ENCODE measurements at places on chromosomes 4 and X.

DNA sequence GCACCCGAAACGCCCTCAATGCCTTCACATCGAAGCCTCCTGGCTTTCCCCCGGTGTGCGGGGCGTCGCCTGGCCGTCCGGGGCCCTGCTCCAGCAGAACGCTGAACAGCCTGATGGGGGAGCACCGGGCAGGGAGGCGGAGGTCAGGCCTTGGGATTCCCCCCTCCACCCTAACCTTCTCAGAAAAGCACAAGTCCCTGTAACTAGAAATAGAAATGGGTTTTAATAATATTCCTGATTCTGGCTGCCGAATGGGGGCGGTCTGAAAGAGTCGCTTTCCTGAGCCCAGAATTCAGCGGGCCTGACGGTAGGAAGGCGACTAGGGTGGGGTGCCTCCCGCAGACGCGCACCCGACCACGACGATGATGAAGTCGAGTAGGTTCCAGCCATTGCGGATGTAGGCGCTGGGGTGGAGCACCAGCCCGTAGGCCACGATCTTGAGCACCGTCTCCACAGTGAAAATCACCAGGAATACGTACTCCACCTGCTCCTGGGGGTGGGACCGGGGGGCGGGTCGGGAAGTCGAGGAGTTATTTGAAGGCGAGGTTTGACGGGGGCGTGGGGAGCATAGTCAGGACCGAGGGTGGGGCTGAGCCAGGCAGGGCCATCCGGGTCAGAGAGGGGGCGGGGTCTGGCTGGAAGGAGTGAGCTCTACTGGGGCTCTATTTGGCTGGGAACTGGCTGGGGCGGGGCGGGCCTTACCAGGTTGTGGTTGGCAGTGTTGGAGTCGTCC is 2.5 kb downstream of the CACNA1F start:
- no peak for DNase-seq

GRCh38 chrX:3504916-3505315 is 158.5 kb upstream of the MXRA5 start:
- no peak for DNase-seq

DNA sequence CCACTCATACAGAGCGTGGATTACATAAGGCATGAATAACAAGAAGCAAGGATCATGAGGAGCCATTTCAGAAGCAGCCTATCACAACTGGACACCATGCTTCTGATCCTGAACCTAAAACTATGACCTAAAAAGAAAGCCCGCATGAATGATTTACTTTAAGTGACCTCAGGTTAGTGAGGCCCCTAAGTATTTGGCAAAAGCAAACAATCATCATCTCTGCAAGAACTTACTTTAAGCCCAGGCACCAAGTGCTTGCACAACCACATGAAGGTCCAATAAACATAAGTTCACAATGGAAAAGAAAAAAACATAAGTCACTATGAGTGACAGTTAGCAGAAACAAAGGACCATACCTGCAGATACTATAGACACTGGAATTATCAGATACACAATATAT is 7.9 kb upstream of the MBTPS2 start:
- DNase-seq: no peak

- no peak for DNase-seq
Measured at GRCh38 chrX:155645180-155645579, 32.4 kb upstream of the TMLHE start.

DNA sequence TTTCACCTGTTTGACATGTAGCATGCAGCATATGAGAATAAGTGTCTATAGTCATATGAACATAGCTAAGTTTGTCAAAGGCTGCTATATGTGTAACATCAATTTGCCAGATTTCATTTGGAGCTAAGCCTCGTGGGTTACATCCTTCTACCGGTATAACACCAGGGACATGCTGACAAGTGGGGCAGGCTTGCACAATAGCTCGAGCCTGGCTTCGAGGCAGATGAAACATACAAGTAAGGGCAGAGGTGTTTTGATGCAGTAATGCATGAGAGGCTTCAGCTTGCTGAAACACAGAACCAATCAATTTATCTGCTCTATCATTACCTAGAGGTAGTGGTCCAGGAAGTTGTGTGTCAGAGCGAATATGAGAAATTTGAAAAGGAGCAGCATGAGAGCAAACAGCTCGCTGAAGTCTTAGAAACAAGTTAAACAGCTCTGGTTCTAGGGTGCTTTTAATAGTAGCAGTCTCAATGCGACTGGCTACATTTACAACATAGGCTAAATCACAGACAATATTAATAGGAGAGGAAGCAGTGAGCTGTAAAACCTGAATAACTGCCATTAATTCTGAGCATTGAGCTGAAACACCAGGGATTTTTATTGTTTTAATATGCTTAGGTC is 14.9 kb upstream of the UGDH start:
- DNase-seq: no peak

DNA sequence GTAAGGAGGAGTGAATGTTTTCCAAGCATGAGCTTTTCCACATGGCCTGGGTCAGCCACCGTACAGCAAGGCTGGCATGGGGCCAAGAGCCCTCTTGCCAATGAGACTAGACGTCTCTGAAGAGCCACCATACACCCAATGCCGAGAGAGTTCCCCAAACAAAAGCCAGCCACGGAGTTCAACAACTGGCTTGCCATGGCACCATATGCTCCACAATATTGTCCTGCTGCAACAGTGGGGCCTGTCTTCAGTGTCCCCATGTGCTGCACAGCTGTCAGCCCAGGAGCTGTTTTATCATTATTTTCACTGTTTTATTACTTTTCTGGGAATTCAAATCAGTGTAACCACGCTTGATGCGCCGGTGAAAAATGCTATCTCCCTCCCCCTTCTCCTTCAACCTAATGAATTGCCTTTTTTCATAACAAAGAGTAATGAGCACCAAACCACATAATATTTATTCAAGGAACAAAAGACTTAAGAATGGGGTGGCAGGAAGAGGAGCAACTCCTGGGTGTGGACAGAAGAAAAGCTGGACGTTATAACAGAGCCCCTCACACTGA is 18.4 kb downstream of the MAML3 start:
- DNase-seq: no peak

GRCh38 chr4:17765514-17766286 is 15.7 kb downstream of the FAM184B start:
- DNase-seq: no peak

DNA sequence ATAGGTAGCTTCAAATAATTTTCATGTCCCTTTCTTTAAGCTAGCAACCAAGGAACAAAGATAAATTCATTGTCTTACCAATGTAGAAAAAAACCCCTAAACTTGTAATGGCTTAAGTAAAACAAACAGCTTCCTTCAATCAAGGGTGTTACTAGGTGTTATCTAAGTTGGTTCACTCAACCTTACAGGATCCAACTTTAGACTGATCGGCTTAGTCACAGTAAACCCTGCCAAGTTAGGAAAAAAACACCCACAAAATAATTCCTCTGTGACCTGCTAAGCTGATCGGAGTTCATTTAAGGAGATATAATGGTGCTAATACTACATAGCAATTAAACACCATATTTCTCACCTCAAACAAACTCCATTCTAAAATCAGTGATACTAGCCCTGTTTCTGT is 10.1 kb downstream of the AIFM1 start:
- no peak for DNase-seq

GRCh38 chrX:45198301-45198700 is 2.4 kb downstream of the DIPK2B start:
- no peak for DNase-seq

GRCh38 chr4:118350961-118351360 is 1.8 kb downstream of the PRSS12 start:
- DNase-seq: no peak

DNA sequence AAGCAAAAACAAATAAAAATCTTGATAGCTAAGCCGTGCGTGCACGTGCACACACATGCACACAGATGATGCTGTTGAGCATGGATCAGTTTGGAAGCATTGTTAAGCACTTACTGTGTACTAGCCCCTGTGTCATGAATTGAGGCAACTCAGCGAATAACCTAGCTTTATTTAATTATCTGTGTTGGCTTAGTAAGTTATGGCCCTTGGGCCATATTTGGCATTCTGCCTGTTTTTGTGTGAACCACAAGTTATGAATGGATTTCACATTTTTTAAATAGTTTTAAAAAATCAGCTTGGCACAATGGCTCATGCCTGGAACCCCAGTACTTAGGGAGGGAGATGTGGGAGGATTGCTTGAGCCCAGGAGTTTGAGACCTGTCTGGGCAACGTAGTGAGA is 113.6 kb upstream of the CBLL2 start:
- no peak for DNase-seq

DNA sequence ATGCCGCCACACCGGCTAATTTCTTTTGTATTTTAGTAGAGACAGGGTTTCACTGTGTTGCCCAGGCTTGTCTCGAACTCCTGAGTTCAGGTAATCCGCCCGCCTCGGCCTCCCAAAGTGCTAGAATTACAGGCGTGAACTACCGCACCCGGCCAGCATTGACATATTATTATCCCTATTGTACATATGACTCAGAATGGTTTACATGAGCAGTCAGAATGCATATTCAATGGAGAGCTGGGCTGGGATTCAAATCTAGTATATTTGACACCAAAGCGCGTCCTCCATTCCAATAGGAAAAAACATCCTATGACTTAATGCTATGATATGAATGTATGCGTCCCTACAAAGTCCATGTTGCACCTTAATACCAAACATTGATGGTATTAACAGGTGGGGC is 281.4 kb downstream of the CAMK2D start:
- no peak for DNase-seq

DNA sequence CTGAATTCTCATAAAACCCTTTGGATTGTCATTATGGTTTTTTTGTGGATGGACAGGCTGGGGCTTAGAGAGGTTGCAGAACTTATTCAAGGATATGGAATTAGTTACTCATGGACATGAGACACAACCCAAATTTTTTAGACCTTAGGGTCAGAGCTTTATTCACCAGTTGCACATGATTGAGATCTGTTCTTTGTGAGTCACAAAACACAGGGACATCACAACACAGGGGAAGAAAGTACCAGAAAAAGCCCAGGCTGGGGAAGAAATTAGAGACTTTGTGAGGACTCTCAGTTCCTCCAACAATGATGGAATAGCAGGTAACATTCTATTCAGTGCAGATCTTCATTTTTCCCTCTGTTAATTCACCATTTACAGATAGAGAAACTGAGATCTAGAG is 602.4 kb upstream of the CPEB2 start:
- DNase-seq: no peak

GRCh38 chr4:125123570-125124109 is 191.1 kb upstream of the FAT4 start:
- no peak for DNase-seq

GRCh38 chrX:30577362-30577991 is at the start of gene TASL:
TSS of gene TASL (minus strand) at chrX:30577766. CDS start at chrX:30560355, 17,411 bp downstream.
- DNase-seq: no peak

DNA sequence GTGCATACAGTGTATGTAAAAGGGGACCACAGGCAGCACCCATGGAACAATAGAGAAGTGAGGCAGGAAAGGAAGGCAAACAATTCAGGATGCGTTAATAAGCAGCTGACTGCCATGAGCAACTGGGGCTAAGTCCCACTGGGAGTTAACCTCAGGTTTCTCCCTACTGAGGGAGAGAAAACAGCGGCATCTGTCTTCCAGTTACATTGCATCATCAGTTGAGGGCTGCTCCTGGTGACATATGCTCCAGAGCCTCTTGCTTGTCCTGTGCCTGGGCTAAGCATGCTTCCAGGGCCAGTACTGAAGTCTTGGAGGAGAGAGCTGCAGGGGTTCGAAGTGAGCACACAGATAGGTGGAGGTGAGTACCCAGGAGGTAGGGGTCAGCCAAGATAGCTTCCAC is 24.3 kb downstream of the RAI2 start:
- DNase-seq: no peak

DNA sequence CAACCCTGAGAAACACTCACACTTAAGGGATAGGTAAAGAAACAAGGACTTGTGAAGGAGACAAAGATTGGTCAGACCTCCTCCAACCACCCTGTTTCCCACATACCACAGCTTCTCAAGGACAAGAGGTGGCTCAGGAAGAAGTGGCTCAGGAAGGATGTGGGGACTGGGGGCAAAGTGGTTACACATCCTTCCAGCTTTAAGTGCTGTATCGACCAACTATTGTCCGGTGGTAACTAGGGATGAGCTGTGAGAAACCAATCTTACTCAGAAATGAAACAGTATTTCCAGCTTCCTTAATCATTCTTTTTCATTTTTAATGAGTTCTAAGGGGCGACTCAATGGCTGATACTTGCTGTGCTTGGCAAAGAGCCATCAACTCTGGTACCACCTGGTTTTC is 8.5 kb upstream of the LHFPL1 start:
- DNase-seq: no peak

GRCh38 chr4:48071191-48071590 is 54.6 kb downstream of the NIPAL1 start:
- DNase-seq: no peak

Data from HS-5 (cell line).